ENCODE measurements at places on chromosomes 4 and X.

GRCh38 chr4:86243750-86244149 lies 116.1 kb downstream of the MAPK10 start:
- DNase-seq: no peak

GRCh38 chr4:85084371-85085094 lies 118.0 kb upstream of the WDFY3 start:
- DNase-seq: peak; percentile 48

DNA sequence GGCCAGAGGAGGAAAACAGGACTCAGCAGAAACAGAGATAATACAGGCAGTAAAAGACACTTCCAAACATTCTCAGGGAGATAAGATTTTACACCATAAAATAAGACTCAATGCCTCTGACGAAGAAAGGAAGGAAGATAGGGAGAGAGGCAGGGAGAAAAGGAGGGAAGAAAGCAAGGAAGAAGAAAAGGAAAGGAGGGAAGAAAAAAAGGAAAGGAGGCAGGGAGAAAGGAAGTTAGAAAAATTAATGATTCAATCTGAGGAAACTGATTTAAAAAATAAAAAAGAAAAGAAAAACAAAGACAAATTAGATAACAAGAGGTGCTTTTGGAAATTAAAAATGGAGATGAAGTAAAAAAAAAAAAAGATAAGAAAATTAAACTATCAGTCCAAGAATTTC lies 72.1 kb downstream of the PDS5A start:
- no peak for DNase-seq

DNA sequence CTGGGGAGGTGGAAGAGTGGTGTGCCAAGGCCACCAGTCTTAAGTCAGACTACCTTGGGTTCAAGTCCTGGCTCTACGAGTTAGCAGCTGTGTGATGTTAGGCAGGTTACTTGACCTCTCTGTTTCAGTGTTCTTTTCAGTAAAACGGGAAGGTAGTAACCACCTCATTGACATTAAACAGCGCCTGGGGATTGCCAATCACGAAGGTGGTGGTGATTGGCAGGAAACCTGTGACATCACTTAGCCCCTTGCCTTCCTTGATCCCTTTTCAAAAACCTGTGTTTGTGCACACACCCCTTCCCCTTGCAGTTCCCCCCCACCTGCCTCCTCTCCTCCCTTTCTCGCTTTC lies 7.6 kb downstream of the KLF3 start:
- no peak for DNase-seq

DNA sequence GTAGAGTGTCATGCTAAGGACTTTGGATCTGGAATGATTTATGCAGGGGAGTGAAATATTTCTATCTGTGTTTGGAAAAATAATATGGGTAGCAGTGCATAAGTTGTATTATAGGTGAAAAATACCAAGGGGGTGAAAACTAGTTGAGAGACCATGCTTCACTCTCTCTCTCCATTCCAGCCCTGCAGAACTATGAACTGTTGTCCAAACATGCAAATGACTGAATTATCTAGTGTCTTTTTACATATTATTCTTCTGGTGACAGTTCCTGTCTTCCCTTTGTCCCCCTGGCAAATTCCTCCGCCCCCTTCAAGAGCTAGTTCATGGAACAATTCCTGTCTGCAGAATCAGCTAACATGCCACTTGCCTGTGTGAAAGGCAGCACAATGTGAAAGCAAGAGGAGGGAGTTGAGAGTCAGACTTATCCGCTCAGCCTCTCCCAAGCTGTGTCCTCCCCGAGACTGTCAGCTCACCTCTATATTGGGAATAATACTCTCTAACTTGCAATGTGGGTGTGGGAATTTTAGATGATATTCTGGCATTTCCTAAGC lies 2.3 kb downstream of the PF4 start:
- DNase-seq: no peak

DNA sequence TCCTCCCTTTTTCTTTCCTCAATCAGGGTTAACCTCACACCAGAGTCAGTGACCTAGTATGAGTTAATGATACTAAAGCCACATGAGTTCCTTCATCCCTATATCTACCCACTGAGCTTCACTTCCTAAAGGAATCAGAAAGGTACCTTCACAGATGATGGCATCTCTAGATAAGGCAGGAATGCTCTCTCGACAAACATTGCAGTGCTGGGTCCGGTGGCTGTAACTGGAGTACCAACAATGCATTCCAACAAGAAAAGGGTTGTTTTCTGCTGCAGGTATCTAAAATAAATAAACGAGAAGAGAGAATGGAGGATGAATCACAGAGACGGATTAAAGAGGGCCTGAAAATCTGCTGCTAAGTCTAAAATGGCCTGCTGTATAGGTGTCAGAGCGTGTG lies 66.7 kb downstream of the DGKK start:
- DNase-seq: no peak

GRCh38 chr4:128832243-128832625 lies 22.7 kb downstream of the JADE1 start:
- DNase-seq: no peak

DNA sequence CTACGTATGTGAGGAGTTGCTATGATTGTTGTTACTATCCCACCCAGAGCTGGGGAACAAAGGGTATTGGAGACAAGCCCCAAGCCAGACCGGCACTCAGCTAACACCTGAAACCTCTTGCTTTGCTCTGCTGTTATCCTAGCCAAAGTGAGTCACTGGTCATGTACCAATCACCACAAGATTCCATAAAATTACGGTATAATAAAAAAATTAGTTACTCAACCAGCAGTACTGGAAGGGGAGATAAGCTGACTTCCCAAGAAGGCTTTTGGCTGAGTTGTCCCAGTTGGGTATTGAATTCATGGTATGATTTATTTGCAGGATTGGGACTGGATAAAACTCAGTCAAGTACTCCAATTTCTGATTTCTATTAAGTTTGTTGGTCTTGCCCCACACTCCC lies 5.3 kb downstream of the EDA2R start:
- DNase-seq: peak; percentile 11

DNA sequence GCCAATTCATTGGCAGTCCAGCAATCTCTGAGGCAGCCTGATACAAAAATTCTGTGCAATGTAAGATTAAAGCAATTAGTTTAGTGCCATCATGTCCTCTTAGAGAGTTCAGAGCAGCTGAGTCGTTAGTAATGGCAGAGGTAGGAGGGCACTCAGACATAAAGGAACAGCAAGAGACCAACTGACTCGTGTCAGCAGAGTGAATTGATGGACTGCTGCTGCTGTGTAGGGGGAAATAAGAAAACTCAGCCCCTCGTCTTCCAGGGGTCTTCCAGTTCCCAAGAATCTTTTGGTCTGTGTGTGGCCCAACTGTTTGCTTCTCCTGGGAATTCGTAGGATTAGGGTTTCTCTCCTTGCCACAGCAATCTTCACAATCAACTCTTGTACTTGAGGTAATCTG lies 100.9 kb downstream of the TTC29 start:
- no peak for DNase-seq

DNA sequence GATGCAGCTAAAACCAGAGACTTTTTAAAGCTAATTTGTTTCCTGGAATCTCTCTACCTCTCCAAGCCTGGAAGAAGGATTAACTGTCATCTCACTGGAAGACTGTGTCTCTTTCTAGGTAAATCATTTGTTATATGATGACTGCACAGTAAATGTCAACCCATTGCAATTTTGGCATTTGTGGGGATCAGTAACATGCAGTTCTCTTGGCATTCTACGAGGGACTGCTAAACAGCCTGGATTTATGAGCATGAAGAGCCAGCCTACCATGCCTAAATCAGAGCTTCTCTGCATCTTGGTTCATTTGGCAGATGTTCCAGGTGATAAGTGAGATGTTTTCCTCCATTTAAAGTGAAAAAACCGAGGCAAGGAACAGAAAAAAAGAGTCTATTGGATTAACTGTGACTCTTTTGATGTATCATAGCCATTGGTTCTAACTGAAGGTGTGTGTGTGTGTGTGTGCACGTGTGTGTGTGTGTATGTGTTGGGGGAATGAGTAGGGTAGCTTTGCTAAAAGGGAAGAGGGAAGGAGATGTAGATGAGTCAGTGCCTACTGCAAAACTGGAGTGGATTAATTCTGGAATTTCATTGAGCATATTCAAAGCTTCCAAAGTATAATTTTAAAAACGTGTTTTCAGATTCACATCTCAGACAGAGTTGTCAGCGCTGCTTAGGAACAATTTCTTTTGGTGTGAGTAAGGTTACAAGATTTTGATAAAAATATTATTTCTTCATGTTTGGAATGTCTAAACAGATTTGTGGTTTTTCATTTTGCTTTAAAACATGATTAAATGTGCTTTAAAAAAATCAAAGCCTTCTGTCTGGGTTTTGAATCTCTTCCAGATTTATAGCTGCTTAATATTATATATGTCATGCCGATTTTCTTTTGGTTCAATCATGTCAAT lies 123.2 kb upstream of the LNX1 start:
- DNase-seq: peak; percentile 66

DNA sequence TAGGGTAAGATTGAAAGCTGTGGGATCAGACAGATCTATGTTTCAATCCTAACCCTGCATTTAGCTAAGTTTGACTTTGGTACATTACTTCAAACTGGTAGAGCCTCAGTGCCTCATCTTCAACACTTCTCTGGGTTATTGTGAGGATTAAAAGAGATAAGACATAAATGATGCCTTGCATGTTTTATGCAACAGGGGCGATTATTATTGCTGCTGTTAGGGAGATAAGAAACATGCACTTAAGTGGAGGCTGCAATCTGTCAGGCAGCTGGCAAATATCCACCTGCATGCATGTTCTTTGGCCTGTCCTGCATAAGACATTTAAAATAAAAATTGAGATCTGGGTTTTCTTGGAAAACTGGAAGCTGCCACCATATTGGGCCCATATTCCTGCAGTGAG lies 24.6 kb downstream of the UNC5C start:
- no peak for DNase-seq

- no peak for DNase-seq
Measured at GRCh38 chr4:27098034-27098433, 237.4 kb downstream of the STIM2 start.

DNA sequence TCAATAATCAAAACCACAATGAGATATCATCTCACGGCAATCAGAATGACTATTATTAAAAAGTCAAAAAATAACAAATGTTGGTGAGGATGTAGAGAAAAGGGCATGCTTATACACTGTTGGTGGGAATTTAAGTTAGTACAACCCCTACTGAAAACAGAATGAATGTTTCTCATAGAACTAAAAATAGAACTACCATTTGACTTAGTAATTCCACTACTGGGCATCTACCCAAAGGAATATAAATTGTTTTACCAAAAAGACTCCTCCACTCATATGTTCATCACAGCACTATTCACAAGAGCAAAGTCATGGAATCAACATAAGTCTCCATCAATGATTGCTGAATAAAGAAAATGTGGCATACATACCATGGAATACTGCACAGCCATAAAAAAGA lies 278.1 kb upstream of the ARSJ start:
- DNase-seq: no peak

- DNase-seq: peak; percentile 79
Measured at GRCh38 chrX:100409610-100410590, at the start of gene PCDH19. Gene PCDH19, minus strand, starts transcription at chrX:100410273. Its CDS starts 1,676 bp downstream, at chrX:100408597.

- DNase-seq: no peak
Measured at GRCh38 chrX:13658602-13659001, 5.7 kb downstream of the TCEANC start.

DNA sequence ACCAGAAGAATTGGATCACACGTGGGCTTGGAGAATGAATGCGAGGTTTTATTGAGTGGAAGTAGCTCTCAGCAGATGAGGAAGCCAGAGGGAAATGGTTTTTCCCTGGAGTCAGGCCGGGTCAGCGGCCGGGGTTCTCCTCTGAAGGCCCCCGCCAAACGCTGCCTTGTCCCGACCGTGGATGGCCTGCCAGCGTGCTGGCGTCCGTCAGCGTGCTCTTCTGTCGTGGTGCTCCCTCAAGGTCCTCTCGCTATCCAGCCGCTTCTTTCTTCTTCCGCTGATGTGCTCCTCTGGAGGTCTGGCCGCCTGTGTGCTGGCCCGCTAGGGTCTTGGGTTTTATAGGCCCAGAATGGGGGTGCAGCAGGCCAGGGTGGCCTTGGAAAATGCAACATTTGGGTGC lies 632.2 kb downstream of the TRAM1L1 start:
- DNase-seq: no peak
